ENCODE measurements at places on chromosomes 3 and 15.
A peak's percentile ranks its signal among the peaks of the same experiment; 100 is the strongest.

DNA sequence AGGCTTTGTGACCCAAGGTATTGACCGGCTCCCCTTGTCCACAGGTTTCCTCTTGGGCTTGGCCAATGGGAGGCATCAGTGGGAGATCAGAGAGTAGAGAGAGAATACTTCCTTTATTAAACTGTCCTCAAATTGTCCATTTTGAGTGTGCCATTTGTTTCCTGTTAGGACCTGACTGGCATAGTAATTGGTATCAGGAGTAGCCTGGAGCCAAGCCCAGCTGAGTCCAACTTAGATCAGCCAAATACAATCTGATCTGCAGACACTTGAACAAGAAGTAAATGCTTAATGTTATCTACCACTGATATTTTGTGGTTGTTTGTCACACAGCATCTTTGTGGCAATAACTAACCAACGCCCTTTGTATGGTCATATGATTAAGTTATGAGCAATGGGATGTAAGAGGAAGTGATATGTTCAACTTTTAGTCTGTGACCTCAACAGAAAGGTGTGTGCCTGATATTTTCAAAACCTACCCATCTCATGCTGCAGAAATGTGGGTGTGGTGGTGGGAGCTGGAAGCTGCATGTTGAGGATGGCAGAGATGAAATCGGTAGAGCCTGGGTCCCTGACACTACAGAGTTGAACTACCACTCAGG, 13.3 kb downstream of the MYD88 start:
- no peak for DNase-seq

DNA sequence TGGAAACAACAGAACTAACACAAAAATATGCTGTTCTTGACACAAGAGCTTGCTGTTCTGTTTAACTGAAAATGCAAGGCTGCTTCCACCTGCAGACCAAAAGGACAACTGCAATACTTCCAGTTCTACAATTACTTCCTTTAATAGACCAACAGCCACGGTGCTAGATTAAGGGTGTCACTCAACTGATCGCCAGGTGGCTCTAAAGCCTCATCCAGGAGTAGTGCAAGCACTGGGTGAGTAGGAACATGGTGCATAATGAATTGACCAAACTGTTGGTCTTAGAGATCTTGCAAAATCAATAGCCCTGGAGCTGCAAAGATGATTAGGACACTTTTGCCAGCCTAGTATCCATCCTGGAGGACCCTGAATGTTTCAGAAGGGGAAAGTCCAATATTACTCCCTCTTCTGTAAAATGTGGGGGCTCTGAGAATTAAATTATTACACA, 3.6 kb upstream of the CLDN16 start:
- no peak for DNase-seq

- no peak for DNase-seq
Measured at GRCh38 chr3:64518950-64519349, 168.8 kb downstream of the ADAMTS9 start.

GRCh38 chr15:64842096-64842939, 603 bp downstream of the PLEKHO2 start:
- DNase-seq: no peak

DNA sequence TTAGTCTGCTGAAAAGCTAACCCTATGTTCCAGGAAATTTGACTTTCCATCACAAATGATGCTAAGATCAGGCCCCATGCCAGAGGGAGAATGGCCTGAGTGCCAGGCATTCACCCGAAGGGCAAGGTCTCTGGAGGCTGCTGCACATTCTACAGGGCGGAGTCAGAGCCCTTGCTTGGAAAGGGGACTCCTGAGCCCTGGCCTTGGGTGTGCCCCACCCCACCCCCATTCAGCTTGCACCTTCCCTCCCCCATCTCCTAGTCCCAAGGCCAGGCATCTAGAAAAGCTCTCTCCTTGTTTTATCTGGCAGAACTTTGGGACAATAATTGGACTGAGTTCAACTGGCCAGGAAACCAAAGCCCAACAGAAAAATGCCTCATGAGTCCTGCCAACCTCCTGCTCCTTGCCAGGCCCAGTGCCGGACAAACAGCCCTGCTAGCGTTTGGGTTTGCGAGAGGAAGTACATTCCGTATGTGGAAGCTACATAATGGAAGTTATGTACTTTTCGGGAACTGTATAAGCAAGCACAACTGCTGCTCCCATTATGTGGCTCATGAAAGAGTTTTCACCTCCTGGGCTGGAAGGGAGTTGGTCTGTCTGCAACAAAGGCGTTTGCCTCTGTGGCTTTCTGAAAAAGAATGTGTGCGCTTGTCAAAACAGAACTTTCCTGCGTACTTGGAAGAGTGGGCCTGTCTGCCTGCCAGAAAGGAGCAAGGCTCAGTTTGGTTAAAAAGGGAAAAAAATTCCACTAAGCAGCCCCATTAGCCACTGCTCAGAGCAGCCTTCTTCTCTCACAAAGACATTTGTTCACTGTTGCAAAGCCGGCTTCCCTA, 321.5 kb upstream of the CTNNB1 start:
- no peak for DNase-seq

GRCh38 chr3:31157047-31157694, 262.7 kb upstream of the GADL1 start:
- no peak for DNase-seq

DNA sequence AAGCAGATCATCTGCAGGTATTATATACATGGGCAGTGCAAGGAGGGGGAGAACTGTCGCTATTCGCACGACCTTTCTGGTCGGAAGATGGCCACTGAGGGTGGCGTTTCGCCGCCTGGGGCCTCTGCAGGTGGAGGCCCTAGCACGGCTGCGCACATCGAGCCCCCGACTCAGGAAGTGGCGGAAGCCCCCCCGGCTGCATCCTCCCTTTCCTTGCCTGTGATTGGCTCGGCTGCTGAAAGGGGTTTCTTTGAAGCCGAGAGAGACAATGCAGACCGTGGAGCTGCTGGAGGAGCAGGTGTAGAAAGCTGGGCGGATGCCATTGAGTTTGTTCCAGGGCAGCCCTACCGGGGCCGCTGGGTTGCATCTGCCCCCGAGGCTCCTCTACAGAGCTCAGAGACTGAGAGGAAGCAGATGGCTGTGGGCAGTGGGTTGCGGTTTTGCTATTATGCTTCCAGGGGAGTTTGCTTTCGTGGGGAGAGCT, 639 bp downstream of the MKRN3 start:
- DNase-seq: no peak

DNA sequence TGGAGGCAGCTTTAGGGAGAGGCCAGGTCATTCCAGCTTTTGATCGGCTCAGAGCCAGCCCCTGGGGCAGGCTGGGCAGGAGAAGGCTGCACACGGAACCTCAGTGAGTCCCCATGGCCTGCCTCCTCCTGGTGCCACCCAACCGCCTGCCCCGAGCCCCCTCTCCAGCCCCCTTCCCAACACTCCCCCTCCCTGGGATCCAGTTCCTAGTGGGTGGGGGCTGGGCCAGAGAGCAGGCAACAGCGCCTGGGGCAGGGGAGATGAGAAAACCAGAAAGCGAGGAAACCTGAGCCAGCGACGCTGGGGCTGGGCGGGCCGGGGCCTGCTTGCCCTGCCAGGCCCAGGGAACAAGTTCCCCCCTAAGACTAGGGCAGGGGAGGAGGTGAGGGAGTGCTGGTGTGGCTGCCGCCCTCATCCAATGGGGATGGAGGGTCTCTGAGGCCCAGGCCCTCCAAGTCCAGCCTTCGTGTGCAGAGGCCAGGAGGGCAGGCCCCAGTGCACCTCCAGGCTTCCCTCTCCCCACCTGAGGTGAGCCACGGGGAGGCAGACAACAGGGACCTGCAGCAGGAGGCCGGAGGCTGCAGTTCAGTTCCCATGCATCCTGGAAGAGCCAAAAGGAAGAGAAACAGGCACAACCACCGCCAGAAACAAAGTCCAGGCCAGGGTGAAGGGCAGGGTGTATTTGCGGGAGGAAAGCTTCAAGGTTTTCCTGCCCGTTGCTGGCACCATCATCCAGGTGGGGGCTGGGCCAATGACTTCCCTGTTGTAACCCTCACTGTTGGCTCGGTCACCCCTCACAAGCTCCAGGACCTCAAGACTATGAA, 4.0 kb upstream of the SEMA3F start:
- no peak for DNase-seq

GRCh38 chr3:129378949-129379348, 49.5 kb downstream of the EFCAB12 start:
- no peak for DNase-seq

GRCh38 chr15:51938286-51938685, 33.3 kb downstream of the LEO1 start:
- no peak for DNase-seq

DNA sequence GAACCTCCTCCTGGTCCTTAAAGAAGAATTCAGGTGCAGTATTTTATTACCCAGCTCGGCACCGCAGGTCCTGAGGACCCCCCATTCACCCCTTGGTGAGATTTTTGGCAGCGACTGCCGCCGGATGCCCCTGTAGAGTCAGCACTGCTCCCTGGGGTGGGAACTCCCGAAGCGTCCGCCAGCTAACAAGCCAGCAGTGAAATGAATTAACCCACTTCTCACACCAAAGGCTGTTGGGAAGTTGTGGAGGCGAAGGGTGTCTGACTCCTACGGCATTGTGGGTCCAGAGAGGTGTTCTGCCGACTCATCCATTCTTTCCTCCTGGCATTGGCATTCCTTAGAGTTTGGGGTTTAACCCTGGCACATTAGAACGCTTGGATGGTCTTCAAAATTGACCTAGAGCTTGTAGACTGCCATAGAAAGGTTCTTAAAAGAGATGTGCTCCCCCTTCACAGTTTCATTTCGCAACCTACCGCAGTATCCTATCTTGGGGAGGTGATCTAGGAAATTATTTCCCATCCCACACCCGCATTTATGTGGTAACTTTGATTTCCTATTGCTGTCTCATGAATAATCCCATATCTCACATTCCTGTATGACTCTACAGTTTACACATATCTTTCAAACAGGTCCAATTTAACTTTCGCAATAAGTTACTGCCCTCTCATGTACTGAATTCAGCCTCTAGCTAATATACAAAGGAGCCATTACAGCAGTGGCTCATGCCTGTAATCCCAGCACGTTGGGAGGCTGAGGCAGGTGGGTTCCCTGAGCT, 879 bp upstream of the EIF5A2 start:
- no peak for DNase-seq

DNA sequence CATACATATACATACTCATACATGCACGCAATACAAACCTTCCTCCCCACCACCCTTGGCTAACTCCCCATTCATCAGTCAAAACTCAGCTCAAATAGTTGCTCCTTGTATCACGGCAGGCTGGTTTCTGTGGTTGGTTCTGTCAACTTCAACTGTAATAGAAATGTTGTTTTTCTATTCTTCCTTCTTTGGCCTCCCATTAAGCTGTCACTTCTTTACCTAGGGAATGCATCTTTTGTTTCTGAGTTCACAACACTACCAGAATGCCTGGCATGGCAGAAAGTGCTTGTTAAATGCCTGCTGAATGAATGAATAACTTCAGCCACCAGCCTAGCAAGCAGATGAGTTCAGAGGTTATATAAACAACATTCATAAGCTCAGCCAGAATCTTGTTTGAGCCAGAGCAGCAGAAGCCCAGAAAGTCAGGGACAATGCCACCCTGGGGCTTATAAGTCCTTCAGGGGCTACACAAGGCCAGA, 63.1 kb downstream of the B3GALNT1 start:
- no peak for DNase-seq

- no peak for DNase-seq
Measured at GRCh38 chr3:127137757-127138536, 55.0 kb upstream of the PRR23E start.

GRCh38 chr3:69913422-69913821, 86.1 kb upstream of the SAMMSON start:
- DNase-seq: no peak

GRCh38 chr3:174223042-174223441, 636.1 kb upstream of the NAALADL2 start:
- DNase-seq: no peak

GRCh38 chr15:28111543-28111942, 12.4 kb upstream of the OCA2 start:
- peak; percentile 23 for DNase-seq

- no peak for DNase-seq
Measured at GRCh38 chr3:125001557-125002413, 54.0 kb downstream of the HEG1 start.

DNA sequence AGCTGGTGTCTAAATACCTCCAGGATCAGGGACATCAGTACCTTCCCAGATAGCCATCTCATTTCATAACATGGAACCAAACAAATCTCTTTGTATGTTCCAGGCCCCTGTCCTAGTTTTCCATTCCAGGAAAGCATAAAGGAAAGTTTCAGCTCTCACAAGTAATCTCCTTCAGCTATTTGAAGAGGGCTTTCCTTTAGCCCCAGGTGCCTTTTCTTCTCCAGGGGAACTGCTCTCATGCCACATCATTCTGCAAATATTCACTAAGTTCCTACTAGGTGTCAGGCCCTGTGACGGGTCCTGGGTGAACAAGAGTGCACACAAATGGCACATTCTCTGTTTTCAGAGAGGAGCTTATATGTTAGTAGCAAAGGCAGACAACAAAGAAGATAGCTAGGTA, 136.1 kb downstream of the ADAMTS9 start:
- no peak for DNase-seq

- DNase-seq: no peak
Measured at GRCh38 chr3:138919325-138919724, 27.6 kb downstream of the FOXL2 start.

GRCh38 chr3:104428337-104428925, 938.3 kb upstream of the ALCAM start:
- DNase-seq: no peak

- DNase-seq: no peak
Measured at GRCh38 chr15:58391088-58391487, 40.7 kb upstream of the LIPC start.

DNA sequence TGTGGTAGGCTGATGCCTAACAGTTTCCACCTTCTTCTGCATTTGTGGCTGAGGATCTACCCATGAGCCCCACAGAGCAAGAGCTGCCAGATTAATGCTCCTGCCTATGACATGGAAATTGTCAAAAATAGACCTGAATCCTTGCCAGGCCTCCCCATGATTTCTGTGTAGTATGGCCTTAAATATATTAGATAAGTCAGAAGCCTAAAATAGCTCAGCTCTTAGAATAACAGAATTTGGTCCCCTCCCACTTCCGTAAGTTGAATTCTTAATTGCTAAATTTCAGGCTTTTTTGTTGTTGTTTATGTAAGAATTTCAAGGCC, 129.0 kb downstream of the SERPINI1 start:
- no peak for DNase-seq

DNA sequence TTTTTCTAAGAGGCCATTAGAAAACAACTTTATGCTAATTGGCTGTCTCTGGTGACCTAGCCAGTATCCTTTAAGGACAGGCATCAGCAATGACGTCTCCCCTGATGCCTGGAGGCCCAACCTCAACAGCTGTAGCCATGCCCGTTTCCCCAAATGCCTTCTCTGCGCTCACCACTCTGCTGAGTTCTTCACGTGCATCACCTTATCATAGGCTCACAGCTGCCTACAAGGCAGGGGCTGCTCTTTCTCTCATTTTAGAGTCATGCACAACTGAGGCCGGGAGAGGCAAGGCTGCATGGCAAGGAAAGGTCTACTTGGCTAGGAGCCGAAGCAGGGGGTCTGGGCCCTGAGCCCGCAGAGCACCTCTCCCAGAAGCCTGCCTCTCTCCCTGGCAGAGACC, 43.9 kb upstream of the SEC13 start:
- DNase-seq: no peak

- no peak for DNase-seq
Measured at GRCh38 chr3:143348486-143349327, 229.1 kb downstream of the CHST2 start.

- DNase-seq: no peak
Measured at GRCh38 chr15:49881433-49881832, 237.6 kb downstream of the ATP8B4 start.

- DNase-seq: no peak
Measured at GRCh38 chr3:178367817-178368617, 168.2 kb upstream of the KCNMB2 start.

Data from H1 (cell line).